IMR-90 (cell line): ENCODE measurements at places on chromosomes 13 and 19.

GRCh38 chr13:41610404-41610803 is 153.1 kb downstream of the RGCC start:
- DNase-seq, result peak; percentile 97

DNA sequence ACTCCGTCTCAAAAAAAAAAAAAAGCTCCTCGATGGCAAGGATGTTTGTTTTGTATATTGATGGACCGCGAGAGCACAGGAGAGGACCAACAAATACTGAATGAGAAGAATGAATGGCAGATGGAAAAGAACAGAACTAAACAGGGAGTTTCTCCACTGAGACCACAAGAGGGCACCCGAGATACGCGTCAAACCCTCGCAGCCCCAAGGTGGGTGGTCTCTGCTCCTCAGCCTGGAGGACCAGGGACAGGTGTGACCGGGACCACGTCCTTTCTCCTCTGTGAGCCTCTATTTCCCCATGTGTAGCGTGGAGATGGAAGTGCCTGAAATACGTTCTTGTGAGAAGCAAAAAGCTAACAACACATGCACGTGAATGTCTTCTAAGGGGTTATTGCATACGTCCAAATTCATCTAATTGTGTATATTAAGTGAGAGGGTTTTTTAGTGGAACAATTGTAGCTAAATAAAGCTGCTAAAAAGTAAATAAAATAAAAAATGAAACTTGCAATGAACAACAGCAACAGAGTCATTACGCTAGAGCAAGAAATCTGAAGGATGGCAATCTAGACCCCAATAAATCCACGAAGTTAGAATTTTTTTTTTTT is 8.3 kb upstream of the CDC42EP5 start:
- DNase-seq, result peak; percentile 33

- DNase-seq, result no peak
These were observed 66.1 kb downstream of the LHFPL6 start for GRCh38 chr13:39536906-39537305.

- DNase-seq, result peak; percentile 18
These were observed 729 bp upstream of the ARID3A start for GRCh38 chr19:925087-925525.

DNA sequence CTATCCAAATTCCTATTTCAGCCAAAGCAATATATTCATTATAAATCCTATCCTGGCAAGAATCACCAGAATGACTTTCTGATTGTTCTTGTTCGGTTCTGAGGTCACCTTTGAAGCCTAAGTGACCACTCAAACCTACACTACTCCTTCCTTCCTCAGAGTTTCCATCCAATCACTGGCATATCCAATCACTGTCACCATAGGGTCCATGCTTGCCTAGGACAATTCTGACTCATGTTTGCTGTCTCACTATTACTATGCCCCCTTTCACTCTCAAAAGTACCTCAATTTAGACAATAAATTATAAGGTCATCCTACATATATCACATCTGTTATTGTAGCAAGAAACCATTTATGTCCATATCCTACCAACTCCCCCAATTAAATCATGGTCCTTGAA is 58.9 kb downstream of the UBL3 start:
- no peak for DNase-seq

GRCh38 chr19:11452620-11453310 is 17.3 kb downstream of the PRKCSH start:
- DNase-seq, result no peak

DNA sequence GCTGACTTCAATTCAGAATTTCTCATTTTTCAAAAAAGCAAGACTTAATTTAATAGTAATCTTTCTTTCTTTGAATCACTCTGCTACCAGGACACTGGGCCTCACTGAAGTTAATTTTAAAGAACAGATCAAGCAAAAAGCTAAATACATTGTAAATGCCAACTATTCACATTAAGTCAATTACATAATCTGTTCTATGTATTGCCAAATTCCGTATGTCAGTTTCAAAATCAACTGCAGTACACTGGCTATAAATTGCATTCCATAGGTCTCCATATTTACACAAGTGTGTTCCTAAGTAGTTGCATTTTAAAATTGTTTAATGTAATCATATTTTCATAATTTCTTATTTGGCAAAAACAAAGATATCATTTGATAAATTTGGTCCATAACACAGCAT is 10.1 kb downstream of the FOXO1 start:
- DNase-seq, result no peak

GRCh38 chr13:51208716-51209115 is 13.5 kb upstream of the FAM124A start:
- no peak for DNase-seq

DNA sequence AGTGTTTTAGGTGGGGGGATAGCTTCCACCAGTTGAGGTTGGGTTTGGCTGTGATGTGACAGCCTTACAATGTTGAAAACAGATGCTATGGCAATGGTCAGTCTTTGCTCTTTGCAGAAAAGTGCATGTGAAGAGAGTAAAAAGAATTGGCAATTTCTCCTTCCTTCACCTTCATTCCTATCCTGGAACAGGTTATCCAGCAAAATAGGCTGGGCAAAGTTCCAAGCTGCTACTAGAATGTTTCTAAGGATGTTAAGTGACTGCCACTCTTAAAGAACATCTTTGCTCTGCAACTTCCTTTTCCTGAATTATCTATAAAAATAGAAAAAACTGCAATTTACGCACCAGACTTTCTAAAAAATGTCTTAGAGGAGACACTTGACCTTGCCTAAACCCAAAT is 50.1 kb upstream of the MYCBP2 start:
- DNase-seq, result no peak

DNA sequence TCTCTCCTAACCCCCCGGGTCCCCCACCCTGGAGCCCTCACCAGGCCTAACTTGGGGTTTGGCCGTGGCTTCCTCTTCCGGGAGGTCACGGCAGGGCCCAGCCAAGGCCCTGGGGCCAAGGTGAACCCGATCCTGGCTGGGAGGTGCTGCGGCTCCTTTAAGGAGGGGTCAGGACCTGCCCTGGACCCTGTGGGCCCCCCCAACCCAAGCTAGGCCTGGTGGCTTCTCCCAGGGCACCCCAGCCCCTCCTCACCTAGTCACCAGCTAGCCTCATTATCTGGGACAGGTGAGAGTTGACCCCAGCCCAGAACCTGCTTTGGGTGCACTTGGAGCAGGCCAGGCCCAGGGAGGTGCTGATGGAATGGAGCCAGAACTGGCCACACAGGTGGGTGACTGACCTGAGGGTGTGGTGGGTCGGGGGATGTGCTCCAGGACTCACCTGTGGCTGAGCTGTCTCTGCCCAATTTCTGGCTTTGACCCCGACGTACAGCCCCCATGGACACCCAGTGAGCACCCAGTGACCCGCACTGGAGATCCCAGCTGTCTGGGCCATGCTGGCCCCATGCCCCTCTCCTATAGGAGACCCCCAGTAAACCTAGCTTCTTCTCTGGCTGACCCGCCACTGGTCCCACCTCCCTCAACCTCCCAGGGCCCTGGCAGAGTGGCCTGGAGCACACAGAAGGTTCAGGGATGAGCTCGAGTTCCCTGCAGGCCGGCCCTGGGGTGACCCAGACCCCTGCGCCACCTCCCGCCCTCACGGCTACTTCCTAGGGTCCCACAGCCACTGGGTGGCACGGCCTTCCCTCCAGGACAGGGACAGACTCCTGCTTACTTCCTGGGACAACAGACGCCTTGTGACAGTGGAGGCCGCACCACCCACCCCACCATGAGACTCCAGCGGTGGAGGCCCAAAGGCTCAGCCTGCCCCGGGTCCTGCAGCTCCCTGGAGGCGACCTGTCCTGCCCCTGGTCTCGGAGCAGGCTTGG is 6.7 kb upstream of the MKNK2 start:
- no peak for DNase-seq

GRCh38 chr13:112574834-112575613 is 12.9 kb downstream of the TUBGCP3 start:
- no peak for DNase-seq

DNA sequence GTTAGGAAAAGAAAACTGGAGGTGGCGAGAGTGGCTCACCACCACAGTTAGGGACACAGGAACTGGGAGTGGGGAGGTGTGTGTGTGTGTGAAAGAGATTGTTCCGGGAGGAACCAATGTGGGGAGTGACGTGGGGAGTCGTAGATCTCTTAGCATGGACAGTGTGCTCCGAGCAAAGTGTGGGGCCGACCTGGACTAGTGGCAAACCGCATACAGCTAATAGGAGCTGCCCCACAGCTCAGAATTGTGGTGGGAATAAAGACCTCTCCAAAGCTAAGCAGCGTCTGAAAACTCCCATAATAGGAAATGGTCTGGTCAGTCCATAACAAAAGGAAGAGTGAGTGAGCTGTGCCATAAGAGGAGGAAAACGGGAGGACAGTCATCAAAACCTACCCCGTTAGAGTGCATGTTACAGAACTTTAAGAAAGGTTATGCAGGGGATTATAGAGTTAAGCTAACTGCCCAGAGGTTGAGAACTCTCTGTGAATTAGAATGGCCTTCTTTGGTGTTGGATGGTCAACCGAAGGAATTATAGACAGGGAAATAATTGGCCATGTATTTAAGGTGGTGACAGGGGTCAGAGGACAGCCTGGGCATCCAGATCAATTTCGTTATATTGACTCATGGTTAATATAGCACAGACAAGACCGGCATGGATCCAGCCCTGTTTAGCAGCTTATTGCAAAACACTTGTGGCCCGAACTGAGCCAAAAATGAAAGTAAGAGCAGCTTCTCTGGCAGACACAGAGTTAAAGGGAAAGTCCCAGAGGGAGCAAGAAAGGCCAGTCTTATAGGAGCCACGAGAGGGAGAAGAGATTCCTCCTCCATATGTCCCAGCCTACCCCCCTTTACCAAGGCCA is 8.9 kb upstream of the SLC15A1 start:
- DNase-seq, result peak; percentile 74
